ENCODE measurements at places on chromosomes 5 and 9.

- no peak for DNase-seq
Observed at GRCh38 chr9:133117271-133118178, 3.5 kb downstream of the RALGDS start.

DNA sequence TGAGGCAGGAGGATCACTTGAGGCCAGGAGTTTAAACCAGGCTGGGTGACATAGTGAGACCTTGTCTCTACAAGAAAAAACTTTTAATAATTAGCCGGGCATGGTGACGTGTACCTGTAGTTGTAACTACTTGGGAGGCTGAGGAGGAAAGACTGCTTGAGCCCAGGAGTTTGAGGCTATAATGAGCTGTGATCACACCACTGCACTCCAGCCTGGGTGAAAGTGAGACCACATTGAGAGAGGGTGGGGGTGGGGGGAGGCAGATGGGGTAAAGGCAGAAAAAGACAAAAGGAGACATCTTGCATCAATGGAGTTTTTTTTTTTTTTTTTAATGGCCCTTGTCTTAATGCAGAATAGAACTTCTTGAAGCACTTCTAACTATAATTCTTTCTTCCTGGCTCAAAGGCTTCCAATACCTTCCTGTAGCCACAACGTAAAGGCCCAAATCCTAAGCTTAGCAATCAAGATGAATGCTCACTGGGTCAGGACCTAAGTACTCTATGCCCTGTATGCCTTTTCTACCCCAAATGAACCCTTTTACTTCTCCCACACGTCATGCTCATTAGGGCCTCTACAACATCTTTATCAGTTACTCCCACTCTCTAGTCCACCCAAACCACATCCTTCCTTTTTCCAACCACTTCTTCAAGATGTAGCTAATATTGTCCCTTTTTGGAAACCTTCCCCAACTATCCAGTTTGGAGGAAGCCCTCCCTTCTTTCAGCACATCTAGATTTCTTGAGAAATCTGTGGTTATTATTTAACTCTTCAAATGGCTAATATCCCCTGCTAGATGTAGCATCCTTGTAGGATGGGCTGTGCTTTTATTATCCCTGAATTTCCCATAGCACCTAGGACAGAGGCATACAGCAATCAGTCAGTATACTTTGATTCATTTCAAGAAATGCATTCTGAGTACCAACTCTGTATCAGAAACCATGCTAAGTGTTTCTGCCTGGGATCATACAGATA, 40.8 kb downstream of the CSF2 start:
- DNase-seq: no peak

DNA sequence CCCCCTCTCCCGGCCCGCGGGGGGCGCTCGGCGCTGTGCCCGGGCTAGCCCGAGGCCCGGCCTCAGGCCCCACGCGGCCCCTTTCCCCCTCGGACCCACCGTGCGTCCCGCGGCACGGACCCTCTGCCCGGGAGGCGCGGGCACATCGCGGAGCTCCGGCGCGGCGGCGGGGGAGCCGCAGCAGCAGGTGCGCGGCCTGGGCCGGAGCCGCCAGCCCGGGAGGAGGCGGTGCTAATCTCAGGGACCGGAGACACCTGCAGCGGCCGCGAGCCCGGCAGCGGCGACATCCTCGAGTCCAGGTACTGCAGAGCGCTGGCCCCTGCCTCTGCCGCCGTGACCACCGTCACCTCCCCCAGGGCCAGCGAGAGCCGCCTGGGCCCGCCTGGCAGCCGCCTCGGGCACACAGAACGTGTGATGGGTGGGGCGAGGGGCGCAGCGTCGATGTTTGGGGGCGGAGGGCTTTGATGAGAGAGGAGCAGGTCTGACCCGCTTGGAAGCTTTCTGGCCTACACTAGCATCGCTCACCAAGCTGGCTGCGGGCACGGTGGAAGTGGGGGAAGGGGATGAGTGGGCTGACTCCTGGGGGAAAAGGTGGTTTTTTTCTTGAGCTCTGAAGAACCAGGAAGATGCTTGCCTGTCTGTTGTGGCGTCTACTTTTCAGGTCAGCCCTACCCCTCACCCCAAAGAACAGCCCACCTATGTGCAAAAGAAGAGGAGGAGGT, 524 bp downstream of the CYFIP2 start:
- DNase-seq: no peak

DNA sequence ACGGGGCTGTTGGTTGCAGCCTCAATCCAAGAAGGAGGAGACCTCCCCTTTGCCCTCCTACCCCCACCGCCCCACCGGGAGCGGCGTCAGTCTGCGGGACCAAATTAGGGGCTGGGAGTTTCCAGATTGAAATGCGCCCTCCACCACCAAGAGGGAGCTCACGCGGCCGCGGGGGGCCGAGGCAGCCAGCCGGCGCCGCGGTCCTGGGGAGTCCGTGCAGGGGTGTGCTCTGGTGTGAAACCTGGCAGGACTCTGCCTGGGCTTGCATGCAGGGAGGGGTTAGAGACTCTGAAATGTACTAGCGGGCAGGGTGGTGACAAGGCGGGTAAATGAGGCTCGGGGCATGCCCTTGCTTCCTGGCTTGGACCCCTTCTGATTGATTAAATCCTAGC, 989 bp upstream of the FBN2 start:
- no peak for DNase-seq

GRCh38 chr5:26889815-26890214, 148.6 kb downstream of the CDH9 start:
- no peak for DNase-seq

- no peak for DNase-seq
Observed at GRCh38 chr5:144333336-144333920, 162.8 kb downstream of the KCTD16 start.

DNA sequence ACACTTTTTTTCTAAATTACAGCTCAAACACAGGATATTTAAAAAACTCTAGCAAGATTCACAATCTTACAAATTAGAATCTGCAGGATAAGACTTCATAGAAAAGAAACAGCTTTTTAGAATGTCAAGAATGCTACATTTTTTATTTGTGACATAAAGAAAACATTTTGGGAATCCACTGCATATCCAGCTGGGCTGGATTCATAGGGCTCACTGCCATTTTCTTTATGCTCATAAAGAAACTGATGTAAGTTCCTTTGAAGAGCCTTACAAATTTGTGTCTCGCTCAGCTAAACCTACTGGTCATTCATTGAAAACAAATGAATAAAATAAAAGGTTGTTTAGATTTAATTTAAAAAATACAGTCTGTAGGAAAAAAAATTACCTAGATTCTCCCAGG, 332.3 kb downstream of the TRPM3 start:
- no peak for DNase-seq

GRCh38 chr5:171581781-171582180, 162.3 kb downstream of the FGF18 start:
- DNase-seq: no peak

DNA sequence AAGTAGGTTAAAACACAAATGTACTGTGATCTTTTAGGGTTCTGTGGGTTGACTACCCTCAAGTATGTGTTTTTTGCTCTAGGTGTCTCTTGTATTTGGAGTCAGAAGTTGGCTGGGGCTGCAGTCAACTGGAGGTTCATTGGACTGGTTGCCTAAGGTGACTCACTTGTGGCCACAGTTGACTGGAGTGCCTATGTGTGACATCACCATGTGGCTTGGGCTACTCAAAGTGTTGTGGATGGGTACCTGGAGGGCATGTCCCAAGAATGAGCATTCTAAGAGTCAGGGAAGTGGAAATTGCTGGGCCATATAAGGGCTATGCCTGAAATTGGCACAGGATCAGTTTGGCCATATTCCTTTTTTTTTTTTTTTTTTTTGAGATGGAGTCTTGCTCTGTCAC, 27.4 kb downstream of the SNX30 start:
- no peak for DNase-seq

DNA sequence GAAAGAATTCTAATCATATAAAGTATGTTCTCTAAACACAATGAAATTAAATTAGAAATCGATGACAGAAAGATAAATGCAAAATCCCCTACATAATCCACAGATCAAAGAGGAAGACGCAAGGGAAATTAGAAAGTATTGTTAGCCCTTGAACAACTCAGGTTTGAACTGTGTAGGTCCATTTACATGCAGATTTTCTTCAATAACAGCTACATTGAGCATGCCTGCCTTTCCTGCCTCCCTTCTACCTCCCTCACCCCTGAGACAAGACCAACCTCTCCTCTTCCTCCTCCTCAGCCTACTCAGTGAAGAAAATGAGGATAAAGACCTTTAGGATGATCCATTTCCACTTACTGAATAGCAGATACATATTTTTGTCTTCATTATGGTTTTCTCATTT, 75.2 kb downstream of the PLPP1 start:
- no peak for DNase-seq

DNA sequence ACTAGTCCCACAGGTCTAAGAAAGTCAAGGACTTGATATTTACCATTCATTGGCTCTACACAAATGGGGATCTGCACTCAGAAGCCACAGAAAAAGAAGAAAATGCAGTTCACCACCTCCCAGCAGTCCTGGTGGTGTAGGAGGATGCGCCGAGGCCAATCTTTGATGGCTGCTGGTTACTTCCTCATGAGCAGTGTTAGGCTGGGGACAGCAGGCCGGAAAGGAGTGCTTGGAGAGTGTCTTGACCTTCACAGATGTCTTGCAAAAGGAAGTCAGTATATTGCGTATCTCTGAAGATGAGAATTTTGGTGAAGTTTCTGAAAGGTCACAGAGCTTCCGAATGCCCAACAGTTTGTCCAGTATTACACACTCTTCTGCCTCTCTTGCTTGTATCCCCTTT, 597.0 kb downstream of the EBF1 start:
- DNase-seq: no peak

GRCh38 chr9:68496356-68496755, 44.3 kb downstream of the TMEM252 start:
- DNase-seq: no peak

- no peak for DNase-seq
Observed at GRCh38 chr5:165201771-165202518, 1696.5 kb downstream of the MAT2B start.

DNA sequence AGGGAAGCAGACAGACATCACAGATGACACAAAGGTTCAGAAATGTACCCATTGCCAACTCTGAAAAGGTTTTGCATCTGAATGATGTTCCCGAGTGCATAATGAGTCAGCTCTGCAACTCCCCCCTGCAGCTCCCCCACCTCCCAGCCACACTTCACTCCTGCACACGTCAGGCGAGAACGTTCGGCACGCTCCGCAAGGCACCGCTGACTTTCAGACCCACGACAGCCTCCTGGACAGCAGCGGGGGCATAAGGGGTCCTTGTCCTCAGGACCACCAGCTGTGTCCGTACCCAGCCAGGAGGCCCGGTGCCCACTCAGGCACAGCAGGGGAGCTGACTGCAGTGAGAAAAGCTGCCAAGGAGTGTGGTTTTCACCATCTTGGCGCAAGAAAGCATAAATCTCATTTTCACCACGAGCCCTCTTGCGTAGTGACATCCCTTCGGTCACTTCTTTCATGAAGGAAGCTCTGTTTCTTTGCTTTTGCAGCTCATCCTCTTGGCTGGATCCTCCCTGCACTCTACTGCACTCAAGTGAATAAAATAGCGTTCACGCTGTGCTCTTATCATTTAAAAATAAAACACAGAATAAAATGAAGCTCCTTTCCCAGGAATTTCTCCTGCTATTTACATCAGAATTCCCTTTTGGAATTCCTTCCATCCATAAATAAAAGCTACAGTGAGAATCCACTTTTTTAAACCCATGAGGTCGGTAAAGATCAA, 9.9 kb downstream of the GFPT2 start:
- no peak for DNase-seq

- no peak for DNase-seq
Observed at GRCh38 chr5:77133061-77133758, 46.1 kb upstream of the ZBED3 start.

GRCh38 chr5:61523073-61523472, 191.0 kb downstream of the ZSWIM6 start:
- DNase-seq: no peak

GRCh38 chr5:103451261-103451660, 111.3 kb downstream of the NUDT12 start:
- DNase-seq: no peak
